ENCODE measurements at places on chromosomes 6 and 20.
A peak's percentile ranks its signal among the peaks of the same experiment; 100 is the strongest.

DNA sequence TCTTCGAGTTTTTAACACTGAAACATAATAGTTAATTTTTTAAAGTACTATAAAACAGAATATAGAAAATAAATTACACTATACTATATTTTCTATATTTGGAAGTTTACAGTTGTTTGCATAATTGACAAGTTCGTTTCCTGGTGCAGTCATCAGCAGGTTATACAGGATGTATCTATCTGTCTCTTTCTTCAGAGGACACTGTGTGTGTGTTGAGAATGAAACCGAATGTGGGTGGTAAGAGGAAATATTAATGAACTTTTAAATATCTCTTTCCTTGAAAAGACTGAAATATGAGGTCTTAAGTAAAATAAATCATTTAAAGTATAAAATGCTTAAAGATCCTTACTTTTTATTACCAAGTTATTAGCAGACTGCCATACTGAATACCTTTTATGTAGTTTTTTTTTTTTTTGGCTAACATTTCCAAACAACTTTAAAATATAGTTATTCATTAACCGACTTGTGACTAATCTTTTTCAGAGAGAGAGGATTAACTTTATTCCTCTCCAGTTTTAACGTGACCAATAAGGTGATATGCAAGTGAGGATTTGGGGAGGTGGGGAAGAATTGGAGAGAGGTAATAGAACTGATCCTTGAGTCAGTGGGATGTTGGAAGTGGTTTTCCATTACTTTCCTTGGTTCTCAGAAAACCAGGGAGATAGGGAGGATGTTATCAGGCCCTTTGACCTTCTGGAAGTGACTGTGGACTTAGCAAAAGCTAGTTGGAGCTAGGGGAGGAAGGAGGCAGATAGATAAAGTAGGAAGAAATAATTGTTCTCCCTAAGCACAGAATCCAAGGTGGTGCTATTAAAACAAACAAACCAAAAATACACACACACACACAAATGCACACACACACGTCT, 380.0 kb upstream of the FLRT3 start:
- no peak for DNase-seq

DNA sequence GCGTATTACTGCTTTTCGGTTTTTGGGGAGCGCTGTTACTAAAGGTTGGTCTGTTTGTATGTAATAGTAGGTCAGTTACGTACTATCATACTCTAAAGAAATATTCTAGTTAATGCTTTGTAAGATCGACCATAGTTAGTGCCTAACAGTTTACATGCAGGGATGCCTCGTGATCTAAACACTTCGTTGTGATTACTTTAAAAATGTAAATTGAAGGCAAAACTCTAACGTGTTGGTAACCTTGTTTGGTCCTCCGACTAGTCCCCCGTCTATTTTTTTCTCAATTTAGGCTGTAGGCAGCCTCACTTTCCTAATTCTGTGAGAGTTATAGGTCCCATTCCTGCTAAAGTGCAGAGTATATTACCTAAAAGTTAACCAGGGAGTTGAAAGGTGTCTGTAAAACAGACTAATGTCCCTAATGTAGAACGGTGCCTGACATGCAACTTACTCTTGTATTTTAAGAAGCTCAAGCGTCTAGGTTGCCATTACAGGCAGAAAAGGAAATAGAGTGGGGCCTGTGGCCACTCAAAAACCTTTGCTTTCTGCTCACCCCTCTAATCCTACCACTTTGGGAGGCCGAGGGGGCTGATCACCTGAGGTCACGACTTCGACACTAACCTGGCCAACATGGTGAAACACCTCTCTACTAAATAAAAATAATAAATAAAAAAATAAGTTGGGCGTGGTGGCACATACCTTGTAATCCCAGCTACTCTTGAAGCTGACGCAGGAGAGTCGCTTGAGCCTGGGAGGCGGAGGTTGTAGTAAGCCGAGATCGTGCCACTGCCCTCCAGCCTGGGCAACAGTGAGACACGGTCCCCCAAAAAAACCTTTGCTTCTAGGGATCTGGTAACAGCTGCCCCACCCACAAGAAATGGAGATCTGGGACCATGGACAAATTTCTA, 37.8 kb downstream of the HFE start:
- no peak for DNase-seq

GRCh38 chr6:132414761-132415160, 13.5 kb upstream of the MOXD1 start:
- DNase-seq = no peak

DNA sequence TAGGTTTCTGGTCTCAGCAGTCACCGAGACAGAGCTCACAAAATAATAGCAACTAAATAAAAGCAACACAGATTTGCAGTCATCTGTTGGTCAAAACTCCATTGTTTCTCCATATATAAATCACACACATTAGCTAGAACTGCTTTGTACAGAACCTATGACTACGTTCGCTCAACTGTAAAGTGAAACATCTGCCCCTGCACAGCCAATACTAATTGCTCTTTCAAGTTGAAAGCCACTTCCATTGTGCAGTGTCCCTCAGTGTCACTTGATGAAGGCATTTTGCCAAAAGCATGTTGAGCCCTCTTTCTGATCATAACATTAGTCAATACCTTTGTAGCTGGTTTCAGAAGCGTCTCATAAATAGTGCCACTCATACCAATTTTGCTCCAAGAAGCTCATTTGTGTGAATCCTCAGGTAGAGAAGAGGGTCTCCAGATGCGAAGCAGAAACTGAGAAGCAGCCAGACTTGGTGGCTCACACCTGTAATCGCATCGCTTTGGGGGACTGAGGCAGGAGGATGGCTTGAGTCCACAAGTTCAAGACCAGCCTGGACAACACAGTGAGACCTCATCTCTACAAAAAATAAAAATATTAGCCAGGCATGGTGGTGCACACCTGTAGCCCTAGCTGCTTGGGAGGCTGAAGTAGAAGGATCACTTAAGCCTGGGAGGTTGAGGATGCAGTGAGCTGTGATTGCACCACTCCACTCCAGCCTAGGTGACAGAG, 68.9 kb downstream of the PERP start:
- DNase-seq = no peak

GRCh38 chr6:108957221-108957620, 109.0 kb downstream of the ARMC2 start:
- no peak for DNase-seq

- peak; percentile 77 for DNase-seq
Observed at GRCh38 chr20:17936761-17937732, 31.5 kb downstream of the SNX5 start.

- peak; percentile 25 for DNase-seq
Observed at GRCh38 chr6:110178626-110179405, 654 bp downstream of the WASF1 start.

DNA sequence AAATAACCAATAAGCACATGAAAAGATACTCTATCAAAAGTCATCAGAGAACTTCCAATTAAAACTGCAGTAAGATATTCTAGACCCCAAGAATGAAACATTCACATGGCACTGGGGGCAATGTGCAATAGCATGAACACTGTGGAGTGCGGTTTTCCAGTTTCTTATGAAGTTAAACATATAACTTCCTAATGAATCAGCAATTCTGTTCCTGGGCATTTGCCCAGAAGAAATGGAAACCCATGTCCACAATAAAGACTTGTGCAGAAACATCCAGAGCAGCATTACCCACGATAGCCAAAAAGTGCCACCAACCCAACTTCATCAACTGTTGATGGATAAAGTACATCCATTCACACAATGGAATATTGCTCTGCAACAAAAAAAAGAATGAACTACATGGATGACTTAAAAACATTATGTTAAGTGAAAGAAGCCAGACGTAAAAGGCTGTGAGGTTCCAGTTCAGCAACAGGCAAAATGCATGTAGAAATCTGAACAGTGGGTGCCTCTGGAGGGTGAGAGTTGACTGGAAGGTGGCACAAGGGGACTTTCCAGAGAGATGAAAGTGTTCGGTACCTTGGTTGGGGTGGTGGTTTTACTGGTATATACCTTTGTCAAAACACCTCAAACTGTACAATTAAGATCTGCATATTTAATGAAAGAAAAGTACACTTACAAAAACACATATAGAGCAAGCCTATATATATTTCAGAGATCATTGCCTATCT, 207.2 kb upstream of the ECI2 start:
- DNase-seq = no peak

GRCh38 chr6:138555421-138555988, 56.2 kb upstream of the NHSL1 start:
- no peak for DNase-seq

- DNase-seq = peak; percentile 46
Observed at GRCh38 chr20:25360631-25361286, 29.9 kb downstream of the ABHD12 start.

DNA sequence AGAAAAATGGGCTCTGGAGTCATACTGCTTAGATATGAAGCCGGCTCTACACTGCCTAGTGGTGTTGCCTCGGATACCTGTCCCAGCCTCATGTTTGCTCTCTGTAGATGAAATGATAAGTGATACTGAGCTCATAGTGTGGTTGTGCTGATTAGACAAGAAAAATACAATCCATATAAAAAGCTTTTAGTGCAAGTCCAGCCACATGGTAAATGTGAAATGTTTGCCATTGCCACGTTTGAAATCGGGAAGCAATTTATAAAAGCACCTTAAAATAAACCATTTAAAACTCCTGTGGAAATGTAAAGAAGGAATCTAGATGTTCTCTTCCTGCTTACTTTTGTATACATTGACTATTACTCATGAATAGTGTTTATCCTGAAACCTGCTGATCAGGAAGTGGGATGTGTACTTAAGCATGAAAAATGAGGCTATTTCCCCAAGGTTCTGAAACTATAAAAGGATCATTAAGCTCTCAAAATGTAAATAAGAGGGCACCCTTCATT, 13.1 kb upstream of the PBOV1 start:
- DNase-seq = no peak

DNA sequence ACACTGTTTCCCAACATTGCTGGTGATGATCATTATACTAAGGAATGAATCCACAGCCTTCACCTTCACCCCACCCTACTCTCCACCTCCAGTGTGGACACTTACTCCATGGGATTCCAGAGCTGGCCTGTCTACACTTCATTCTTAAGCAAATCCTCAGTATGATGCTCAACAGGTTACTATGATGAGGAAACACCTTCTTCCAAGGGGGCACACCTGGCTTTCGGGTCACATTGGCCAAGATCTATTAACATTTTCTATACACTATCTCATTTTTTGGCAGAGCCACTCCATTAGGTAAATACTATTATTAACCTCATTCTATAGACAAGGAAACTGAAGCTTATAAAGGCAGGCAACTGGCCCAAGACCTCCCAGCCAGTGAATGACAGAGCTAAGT, 8.0 kb upstream of the EPPIN start:
- no peak for DNase-seq

GRCh38 chr6:15755526-15755925, 92.7 kb upstream of the DTNBP1 start:
- no peak for DNase-seq

DNA sequence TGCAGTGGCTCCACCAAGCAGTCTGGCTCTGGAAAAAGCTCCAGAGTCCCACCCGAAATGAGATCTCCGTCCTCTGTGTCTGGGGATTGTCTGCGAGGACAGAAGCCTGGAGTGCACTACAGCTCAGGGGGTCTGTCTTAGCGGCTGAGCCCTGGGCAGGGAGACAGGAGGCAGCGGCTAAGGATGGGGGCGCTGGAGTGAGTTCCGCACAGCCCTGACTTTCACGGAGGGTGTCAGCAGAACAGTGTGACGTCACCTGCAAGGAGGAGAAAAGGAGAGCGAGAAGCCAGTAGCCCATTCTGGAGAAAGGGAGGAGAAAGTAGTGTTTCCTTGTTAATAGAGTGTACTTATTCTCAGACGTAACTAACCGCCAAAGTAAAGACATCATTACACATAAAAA, 97.6 kb downstream of the FAM50B start:
- no peak for DNase-seq

- DNase-seq = no peak
Observed at GRCh38 chr20:24746351-24746685, 202.8 kb upstream of the CST7 start.

DNA sequence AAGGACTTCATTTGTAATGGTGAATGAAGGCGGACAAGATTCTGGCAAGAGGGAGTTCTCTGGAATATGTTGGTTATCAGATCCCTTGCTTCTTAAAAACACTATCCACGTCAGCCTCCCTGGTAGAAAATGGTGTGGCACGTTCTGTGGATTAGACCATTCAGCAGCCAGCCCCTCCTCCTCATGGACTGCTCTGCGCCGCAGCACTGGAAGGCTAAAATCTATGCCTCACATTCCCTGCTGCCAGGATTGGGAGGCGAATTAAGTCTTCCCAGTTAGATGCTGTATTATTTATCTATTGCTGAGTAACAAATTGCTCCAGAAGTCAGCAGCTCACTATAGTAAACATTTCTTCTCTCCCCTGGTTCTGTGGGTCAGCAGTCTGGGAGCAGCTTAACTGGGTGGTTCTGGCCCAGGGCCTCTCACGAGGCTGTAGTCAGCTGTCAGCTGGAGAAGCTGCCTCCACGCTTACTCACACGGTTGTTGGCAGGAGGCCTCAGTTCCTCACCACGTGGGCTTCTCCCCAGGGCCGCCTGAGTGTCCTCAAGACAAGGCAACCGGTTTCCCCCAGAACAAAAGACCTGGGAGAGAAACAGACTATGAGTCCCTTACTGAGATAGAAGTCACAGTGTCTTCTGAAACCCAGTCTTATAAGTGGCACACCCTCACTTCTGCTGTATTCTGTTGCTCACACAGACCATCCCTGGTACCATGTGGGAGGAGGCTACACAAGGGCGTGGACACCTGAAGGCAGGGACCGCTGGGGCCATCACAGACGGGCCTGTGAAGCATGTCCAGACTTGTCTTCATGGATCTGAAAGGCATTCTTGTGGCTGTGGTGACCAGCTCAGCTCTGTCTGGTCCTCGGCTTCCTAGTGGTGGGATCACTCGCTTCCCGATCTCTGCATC, 101.0 kb downstream of the NRN1 start:
- DNase-seq = peak; percentile 38

DNA sequence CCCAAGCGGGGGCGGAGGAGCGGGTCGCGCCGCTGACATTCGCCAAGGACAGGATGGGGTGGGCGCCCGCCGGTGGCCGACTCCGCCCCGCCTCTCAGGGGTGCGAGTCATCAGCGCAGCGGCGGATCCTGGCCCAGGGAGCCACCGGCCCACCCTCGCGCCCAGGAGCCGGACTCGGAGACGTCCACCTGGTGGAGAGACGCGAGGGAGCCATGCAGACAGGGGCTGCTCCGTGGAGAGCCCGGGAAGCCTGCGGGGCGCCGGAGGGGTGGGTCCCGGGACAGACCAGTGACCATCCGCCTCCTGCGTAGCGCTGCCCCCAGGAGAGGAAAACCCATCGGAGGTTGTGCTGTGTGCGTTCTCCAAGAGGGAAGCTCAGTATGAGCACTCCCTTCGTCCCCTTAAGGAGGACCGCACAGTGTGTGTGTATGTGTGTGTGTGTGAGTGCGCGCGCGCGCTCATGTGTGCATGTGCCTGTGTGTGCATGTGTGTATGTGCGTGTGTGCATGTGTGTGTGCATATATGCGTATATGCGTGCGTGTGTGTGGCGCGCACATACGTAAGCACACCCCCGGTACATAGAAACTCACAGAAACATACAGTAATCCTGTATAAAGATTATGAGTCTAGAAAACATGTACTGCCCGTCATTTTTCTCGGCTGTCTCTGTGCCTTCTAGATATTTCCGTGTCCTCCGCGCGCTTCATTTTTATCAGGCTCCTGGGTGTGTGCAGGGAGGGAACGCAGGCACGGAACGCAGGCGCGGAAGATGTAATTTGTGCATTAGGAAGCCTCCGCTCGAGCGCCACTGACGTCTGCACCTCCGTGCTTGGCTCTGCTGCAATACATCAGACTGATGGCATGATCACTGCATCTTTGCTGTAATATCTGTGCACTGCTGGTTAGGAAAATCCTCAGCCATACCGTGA, 158.9 kb downstream of the TBXT start:
- DNase-seq = no peak

GRCh38 chr6:3929281-3929798, 80.2 kb downstream of the FAM50B start:
- DNase-seq = peak; percentile 76
